ENCODE measurements at places on chromosomes 6 and 20.

- DNase-seq: no peak
Measured at GRCh38 chr6:125107896-125108295, 45.7 kb upstream of the TPD52L1 start.

- DNase-seq: peak; percentile 16
Measured at GRCh38 chr20:47606983-47607613, 105.4 kb downstream of the NCOA3 start.

DNA sequence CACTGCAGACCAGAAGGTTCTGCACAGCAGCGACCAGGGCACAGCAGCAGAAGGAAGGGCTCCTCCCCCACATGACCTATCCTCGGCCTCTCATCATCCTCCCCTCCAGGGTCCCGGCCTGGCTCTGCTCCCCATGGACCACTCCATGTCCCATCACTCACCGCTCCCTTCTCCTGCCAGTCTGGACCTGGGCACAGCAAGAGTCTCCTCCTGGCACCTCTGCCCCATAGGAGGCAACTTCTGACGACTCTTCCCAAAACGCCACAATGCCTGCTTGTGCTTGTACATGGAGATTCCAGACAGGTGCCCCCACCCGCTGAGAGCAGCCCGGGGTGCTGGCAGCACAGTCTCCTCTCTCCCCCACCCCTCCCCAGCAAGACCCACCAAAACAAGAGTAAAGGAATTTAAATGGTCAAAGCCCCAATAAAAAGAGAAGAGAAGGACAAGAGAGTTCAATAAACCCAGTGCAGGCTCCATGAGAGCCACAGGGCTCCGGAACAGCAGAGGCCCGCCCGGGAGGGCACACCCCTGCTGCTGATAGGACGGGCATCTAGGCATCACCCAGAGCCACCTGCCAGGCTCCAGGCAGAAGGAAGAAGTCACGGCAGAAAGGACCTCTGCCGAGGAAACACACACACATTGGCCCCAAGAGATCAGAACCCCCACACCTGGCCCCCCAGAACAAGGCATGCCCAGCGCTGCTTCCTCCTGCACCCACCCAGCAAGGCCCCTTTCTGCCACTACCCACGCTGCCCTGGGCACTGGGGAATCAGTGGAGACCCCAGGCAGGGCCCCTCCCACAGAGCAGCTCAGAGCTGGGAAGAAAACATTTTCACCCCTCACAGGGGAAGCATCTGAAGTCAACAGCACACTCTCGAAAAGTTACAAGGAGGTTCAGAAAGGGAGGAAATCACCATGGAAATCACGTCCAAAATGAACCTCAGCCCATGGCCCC, 15.2 kb downstream of the TAF4 start:
- no peak for DNase-seq

- DNase-seq: no peak
Measured at GRCh38 chr20:59123011-59123677, 40.5 kb upstream of the ZNF831 start.

- no peak for DNase-seq
Measured at GRCh38 chr6:56906752-56907151, 48.2 kb upstream of the BEND6 start.

GRCh38 chr6:90709431-90709996, 122.6 kb upstream of the MAP3K7 start:
- DNase-seq: no peak

DNA sequence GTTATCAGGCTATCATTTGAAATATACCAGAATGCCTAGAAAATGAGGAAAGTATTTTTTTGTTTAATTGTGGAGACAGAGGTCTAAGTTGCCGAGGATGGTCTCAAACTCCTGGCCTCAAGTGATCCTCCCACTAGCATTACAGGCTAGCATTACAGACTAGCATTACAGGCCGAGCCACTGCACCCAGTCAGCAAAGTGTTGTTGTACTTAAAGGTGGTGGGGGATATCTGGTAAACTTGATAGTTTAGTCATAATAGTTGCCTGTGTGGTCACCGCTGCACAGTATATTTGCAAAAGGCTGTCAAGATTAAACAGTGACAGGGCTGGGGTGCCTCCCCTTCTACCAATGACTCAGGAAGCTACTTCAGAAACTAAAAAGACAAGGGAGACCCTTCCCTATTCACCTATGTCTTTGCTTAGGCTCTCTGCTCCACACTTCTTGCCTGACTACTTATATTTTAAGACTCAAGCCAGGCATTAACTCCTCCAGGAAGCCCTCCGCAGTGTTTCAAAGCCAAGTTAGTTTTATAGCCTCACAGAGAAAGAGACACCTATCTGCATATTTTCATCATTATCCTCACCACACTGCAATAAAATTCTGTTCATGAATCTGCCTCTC, 3.1 kb upstream of the AKIRIN2 start:
- DNase-seq: no peak

DNA sequence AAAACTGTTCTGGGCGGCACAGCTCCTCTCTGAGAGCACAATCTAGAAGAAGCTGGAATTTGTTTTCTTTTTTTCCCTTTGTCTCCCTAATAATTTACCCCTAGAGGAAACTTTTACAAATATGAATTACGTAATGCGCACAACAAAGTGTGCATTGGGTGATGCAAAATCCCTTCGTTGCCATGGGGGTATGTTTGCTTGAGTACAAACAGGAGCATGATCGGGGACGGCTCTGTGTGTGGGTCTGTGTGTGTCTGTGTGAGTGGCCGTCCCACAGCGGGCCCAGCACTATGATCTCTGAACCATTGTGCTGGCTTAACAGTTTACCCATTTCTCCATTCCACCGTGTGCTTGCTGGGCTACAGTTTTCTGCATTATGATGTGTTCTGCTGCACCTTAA, 278.2 kb downstream of the CDC5L start:
- DNase-seq: no peak

- DNase-seq: peak; percentile 44
Measured at GRCh38 chr20:24337069-24337468, 132.4 kb upstream of the SYNDIG1 start.

GRCh38 chr6:13261464-13261994, 66.8 kb downstream of the TBC1D7 start:
- no peak for DNase-seq

DNA sequence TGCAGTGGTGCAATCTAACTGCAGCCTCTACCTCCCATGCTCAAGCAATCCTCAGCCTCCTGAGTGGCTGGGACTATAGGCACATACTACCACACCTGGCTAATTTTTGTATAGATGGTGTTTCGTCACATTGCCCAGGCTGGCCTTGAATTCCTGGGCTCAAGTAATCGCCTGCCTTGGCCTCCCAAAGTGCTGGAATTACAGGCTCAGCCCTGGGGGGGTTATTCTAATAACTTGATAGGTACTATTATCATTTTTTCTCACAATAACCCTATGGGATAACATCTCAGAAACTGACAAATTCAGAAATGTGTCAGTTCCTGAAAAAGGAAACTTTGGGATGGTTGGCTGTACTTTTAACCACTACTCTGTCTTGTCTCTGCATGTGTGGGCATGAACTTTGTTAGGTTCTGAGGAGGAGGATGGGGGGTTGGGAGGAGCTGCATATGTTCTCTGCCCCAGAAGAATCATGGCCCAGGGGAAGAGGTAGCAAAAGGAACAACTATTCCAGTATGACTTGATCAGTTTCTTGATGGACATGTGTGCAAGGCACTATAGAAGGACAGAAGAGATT, 169.9 kb downstream of the CARMIL1 start:
- no peak for DNase-seq

GRCh38 chr6:37779902-37780628, 39.5 kb upstream of the ZFAND3 start:
- DNase-seq: no peak

DNA sequence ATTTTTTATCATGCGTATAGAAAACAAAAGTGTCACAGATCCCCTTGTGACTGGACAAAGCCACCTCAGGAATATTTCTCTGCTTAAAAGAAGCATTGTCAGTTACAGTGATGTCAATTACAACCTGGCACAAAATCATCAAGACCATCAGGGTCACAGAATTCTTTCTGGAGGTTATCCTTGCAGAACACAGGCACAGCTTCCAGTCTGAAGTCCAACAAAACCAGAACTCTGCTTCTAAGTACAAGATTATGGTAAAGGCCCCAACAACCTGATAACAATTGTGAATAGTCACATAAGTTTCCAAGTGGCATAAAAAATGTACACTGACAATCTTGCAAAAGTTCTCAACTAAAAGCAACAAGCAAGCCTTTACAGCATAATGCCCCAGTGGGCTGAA, 21.0 kb downstream of the PLAGL2 start:
- no peak for DNase-seq

GRCh38 chr6:137106183-137106582, 61.4 kb upstream of the IL20RA start:
- no peak for DNase-seq

- DNase-seq: no peak
Measured at GRCh38 chr6:154773610-154774089, 40.4 kb downstream of the SCAF8 start.

DNA sequence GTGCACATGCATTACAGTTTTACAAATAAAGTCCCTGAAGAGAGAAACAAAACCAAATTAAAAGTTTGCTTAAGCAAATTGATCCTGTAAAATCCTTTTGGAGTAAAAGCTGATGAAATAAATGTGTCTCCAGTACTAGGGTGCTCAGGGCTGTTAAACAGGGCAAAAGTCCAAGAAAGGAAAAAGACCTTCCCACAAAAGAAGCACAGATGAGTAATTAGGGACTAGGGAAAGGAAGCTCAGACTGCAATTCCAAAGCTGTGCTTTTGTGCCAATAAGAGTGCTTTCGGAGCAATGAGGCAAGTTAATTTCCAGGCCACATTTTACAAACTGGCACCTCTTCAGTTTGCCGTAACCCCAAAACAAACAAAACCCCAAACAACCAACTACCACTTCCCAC, 10.4 kb upstream of the RNF182 start:
- DNase-seq: no peak

- no peak for DNase-seq
Measured at GRCh38 chr20:21513181-21513663, 642 bp downstream of the NKX2-2 start.

GRCh38 chr20:10674684-10675449, 1.1 kb upstream of the JAG1 start:
- DNase-seq: peak; percentile 92

GRCh38 chr20:57429580-57430200, 38.5 kb downstream of the RBM38 start:
- DNase-seq: peak; percentile 61

- DNase-seq: no peak
Measured at GRCh38 chr6:55874316-55874715, 1.1 kb downstream of the BMP5 start.

DNA sequence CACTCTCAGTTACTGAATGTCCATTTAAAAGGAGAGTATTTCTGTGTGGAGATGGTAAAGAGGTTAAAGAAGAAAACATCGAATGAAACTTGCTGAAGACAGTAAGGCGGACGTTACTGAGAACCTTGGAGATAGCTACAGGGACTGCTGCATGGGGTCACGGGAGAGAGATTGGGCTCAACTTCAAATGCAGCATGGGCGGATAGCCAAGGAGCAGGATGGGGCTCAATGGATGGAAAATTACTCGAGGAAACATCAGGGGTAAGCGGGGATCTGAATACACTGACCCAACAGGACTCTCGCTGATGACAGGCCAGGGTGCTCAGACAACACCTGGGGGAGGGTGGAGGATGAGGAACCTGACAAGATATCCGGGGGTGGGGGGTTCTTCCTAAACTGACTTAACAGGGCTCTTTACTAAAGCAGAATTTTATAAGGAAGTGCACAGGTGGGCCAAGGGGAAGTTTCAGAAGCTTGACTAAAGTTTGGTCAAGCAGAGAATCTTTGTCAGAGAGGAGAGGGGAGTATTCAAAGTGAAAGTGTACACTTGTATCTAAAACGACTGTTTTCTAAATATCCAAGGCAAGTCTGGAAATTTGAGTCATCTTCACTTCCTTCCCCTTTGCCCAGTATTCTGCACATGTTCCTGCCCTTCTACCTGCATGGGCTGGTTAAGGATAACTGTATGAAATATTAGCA, 22.8 kb downstream of the ECT2L start:
- no peak for DNase-seq

DNA sequence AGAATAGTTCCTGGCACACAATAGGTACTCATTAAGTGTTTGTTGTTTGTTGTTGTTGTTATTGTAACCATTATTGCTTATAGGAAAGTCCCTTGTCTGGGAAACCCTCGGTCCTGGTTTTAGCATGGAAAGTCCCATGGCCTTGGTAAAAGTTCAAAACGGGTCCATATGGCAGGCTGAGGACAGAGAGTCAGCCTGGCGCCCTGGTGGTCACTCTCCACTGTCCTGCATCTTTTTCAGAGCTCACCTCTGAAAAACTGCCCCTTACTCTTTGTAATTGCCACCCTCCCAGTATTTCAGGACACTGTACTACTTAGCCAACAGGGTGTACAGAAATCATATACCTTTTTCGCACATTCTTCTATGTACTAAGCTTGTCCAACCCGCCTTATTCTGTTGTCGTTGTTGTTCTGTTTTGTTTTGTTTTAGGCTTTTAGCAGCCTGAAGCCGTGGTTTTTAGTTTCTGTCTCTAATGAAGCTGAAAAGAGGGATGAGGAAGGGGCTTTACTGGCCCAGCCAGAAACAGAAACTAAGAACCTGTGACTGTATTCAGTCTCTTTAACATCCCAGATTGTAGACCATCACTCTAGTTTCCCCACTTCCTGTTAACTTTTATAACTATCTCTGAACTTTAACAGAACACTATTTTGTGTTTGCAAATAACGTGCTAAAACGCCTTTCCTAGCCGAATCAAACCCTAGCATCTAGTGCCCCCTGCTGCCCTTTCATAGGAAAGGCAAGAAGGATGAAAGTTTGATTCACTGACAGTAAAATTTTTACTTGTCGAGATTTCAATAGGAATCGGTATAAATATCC, 7.6 kb upstream of the TMEM14A start:
- DNase-seq: peak; percentile 63

DNA sequence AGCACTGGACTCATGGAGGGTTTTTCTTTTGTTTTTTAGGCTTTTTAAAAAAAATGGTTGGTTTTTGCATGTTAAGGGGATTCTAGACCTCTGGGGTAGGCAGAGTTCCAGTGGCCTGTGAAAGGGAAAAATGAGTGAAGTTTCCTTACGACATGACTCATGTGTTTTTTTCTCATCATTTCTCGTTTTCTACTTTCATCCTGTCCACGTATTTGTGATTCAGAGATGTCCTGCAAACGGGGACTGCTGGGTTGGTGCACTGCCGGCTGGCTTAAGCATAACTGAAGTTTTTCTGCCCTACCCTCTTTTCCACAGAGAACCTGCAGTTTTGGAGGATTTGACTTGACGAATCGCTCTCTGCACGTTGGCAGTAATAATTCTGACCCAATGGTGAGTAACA, 182.3 kb downstream of the SASH1 start:
- DNase-seq: peak; percentile 59

- DNase-seq: no peak
Measured at GRCh38 chr6:140134224-140134623, 759.8 kb upstream of the CITED2 start.

GRCh38 chr6:43268355-43268700, 25.0 kb downstream of the TTBK1 start:
- no peak for DNase-seq

Measured in AG20443 (cell line).